Epithelial cell of alveolus of lung (primary cell): ENCODE measurements at places on chromosomes 4 and X. TPM values are rescaled to one million over a fixed set of nuclear protein-coding genes. Genes with fewer than 3 reads are reported as not detected.

HERC5 gene
- total RNA-seq: 0.08 and 3.0 TPM in 2 replicates

MAGEE1 gene
- total RNA-seq: 0.39 and 0.88 TPM in 2 replicates

TRPC3 gene
- total RNA-seq: 1.6 and 3.0 TPM in 2 replicates

IL9R gene
- 0.16 TPM in 1 of 2 replicates, not detected in the other for total RNA-seq

CD99L2 gene
- total RNA-seq: 65.3 and 66.1 TPM in 2 replicates

PDGFRA gene
- 159 and 281 TPM in 2 replicates for total RNA-seq

SLC26A1 gene
- not detected in 2 replicates for total RNA-seq

PCDH10 gene
- total RNA-seq: 2.4 and 4.3 TPM in 2 replicates

HDX gene
- total RNA-seq: 4.9 and 6.4 TPM in 2 replicates
